Activated CD4-positive, alpha-beta T cell treated with anti-CD3 and anti-CD28 coated beads for 24 hours (primary cell): ENCODE measurements at places on chromosomes 5 and 9.

GRCh38 chr9:10633785-10634184, 21.0 kb upstream of the PTPRD start:
- no peak for DNase-seq

DNA sequence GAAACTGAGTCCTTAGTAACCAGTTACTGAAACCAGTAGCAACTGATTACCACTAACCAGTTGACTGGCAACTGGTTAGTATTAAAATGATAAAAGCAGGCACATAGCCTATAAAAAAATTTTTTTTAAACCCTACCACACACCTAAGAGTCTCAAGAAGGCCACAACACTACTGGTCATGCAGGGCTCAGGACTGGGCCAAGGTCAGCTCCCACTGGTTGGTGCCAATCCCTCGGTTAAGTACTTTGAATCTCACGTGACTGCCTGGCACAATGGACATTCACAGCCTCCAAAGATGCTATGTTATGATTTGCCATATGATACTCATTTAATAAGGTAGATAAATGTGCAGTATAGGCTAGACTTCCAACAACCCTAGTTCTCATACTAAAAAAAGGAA, 8.5 kb downstream of the ANKH start:
- no peak for DNase-seq

- DNase-seq: no peak
Measured at GRCh38 chr5:60651872-60652620, 47.9 kb downstream of the DEPDC1B start.

DNA sequence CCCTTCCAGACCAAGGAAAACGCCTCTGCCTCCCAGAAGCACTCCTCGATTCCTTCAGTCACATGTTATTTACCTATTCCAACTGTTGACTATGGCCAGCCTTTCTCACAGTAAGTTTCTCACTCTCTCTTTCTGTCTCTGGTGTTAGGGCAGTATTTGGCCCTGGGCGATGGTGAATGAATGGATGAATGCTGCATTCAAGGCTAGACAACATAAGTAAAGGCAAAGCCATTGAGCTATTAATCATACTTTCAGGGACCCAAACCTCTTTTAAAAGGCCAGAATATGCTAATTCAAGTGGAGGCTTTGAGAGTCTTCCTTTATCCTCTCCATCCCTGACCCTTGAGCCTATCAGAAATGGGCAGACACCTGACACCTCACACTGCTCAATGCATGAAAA, 78.5 kb downstream of the SEC61B start:
- DNase-seq: no peak

DNA sequence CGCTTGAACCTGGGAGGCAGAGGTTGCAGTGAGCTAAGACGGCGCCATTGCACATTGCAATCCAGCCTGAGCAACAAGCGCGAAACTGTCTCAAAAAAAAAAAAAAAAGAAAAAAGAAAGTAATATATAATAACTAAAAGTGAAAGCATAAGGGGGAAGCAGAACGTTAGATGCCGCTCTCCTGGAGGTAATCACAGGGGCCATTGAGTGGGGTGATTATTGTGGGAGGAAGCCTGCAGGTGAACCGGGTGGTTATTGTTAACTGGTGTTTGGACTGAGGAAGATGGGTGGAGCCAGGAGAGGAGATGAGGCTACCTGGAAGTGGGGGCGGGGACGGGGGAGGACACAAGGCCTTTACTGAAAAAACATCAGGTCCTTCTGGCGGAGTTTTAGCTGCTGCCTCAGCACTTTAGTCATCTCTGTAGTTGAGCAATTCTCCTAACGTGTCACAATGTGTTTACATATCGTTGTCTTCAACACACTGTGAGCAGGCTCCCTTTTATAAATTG, 5.3 kb upstream of the TJP2 start:
- peak; percentile 28 for DNase-seq

- DNase-seq: no peak
Measured at GRCh38 chr9:37212435-37212834, 92.1 kb downstream of the ZCCHC7 start.

DNA sequence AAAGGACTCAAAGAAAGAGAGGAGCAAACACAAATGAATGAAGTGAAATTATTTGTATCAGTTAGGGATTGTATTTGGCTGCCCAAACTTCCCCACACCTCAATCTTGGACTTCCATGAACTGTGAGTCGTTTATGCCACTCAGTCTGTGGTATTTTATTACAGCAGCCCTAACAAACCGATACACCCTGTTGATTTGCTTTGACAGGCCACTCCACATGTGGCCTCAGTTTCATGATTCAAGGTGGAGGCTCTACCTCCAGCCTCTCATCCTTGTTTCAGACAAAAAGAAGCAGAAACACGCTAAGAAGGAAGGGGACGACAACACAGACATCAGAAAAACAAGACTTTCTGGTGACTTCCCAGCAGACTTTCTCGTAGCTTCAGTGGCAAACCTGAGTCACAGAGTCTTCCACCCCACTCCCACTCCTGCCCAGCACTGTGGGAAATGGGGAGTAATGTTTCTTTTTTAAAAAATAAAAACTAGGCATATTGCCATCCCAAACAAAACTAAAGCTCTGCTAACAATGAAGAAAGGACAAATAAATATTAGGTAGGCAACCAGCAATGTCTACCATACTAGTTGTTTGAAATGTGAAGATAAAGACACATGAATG, 52.2 kb upstream of the ABCA1 start:
- DNase-seq: no peak

DNA sequence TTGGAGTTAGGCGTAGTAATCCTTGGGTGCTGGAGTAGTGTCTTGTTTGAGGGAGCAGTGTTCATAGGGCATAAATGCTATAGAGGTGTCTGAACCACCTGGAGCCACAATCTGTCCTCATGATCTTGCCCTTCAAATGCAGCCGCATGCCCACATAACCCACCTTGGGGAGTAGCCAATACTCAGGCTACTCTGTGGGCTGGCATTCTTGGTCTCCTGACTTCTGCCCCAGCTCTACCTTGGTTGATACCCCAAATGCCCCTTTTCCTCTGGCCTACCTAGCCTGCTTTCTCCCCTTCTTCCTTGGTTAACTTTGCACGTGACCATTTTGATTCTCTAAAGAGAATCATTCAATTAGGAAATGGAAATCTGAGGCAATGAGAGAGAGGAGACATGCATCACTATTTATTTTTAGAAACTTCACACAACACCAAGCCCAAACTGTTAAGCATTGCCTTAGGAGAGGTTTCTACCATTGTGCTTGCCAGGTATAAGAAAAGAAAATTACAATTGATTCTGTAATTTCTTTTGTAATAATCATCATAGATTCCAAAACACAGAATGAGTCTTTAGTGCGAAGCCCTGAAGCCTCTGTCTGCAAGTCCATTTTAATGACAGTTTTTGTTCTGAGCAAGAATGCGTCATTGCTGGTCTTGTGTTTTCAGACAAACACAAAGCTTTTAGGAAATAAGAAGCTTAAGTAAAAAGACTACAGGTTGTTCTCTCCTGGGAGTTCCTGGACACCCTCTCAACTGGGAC, 135.2 kb downstream of the C9orf152 start:
- no peak for DNase-seq

- DNase-seq: no peak
Measured at GRCh38 chr5:130231786-130232185, 327.5 kb downstream of the CHSY3 start.
